NCI-H524 (cell line): ENCODE measurements at places on chromosomes 7 and 10.

DNA sequence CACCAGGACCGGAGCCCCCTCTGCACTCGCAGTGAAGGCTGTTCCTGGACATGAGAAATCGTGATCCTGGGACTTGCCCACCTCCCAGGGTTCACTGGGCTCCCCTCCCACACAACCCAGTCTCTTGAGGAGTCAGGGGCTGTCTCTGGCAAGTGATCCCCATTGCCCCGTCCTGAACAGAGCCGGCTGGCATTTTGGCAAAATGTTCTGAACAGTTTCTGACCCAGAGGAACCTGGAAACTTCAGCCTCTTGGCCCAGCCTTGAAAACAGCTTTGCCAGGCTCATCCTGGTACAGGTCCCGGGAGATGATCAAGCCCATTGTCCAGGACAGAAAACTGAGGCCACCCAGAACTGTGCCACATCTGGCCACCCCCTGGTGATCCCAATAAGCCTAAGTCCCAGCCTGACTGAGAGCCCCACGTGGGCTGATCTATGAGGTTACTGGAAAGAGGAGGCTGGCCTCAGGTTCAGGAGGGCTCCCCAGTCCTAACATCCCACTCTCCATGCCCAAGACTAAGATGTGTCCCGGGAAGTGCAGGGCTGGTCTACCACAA is 115.7 kb downstream of the OAT start:
- DNase-seq = no peak

GRCh38 chr7:40889539-40889938 is 754.7 kb downstream of the SUGCT start:
- DNase-seq = no peak

- no peak for DNase-seq
Observed at GRCh38 chr7:24995466-24995865, 15.5 kb upstream of the OSBPL3 start.

DNA sequence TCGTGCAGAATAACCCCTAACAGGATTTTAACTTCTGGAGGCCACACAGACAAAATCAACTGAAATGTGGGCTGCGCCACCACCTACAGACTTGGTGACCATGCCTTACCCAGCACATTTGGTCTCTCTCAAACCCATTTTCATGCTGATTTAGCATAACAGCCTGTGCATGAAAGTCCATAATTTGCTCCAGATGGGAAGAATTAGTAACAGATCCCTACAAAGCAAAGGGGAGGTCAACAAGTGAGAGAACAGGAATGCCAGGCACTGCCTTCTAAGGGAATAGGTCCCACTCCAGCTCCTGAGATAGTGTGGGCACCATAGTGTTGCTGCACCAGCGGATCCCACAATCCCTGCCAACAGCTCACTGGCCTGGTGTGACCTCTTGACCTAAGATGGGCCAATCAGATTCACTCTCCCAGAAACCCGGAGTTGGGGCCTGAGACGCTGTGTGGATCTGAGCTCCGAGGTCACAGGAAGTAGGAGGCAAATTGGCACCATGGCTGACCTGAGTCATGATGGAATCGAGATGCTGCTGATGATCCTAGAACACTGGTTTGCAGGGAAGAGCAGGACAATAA is 32.4 kb downstream of the SLIT1 start:
- no peak for DNase-seq

DNA sequence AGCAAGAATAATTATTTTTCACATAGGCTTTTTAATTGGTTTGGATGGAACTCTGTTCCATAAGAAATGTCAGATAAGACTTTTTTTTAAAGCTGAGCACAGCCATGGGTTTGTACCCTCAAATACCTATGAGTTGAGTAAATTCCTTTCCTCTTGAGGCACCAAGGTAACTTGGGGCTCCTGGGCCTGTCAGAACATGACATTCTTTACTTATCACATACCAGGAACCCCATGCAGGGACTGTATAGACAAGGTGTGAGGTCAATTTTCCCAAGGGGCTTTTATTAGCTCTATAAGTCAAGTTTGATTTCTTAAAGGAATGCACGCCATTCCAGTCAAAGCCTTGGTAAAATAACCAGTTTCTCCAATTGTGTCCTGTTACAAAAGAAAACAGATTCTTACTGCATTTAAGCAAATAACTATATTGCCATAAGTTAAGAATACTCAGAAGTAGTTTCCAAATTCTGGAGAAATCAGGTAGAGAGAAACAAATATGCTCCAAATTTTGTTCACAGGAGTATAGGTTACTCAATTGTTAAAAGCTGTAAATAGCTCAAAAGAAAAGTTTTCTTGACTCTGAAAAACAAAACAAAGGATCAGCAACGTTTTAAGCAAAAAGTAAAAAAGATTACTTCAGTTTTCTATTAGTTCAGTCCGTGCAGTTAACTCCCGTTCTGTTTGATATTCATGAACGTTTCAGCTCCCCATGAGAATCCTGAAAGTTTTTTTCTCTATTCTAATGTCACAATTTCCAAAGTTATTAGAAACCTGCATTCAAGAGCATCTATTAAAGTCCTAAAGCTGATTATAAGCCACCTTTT is 167.5 kb upstream of the NAMPT start:
- DNase-seq = no peak

DNA sequence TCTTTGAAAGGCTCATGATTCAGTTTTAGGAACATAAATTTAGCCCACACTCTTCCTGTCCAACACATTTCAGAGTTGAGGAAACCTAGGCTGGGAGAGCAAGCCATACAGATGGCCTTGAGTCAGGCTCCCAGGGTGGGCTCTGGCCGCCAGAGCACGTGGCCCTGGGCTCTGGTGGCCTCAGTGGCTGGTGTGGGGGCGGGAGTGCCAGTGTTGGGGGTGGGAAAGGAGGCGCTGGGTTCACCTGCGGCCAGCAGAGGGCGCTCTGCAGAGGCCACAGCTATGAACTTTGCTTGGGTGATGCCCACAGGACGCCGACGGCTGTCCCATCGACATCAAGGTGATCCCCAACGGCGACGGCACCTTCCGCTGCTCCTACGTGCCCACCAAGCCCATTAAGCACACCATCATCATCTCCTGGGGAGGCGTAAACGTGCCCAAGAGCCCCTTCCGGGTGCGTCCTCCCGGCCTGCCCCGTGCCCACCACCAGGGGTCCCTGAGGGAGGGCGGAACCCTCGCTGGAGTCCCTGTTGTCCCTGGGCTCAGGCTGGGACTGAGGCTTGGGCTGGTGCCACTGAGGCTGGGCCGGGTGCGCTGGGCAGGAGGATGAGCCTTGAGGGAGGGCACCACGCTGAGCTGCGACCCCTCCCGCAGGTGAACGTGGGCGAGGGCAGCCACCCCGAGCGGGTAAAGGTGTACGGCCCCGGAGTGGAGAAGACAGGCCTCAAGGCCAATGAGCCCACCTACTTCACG is 11.9 kb downstream of the FLNC start:
- no peak for DNase-seq

GRCh38 chr10:69726850-69727249 is 74.9 kb upstream of the COL13A1 start:
- no peak for DNase-seq

GRCh38 chr10:5551531-5552375 is 27.0 kb downstream of the CALML3 start:
- DNase-seq = no peak

DNA sequence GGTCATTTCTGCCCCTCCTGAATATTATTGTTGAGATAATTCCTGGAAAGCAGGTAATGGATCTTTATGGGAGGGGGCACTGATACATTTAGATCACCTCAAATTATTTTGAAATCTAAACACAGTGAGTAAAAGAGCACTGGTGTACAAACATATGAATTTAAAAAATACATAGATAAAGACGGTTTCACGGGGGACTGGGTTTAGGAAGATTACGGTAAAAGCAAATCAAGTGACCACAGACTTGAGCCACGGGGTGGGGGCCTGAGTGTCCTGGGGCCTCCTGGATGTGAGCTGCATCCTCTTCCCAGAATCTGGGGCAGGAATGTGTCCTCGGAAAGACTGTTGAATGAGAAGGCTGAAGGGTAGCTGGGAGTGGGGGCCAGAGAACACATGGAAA is 219.1 kb upstream of the KLF6 start:
- no peak for DNase-seq

DNA sequence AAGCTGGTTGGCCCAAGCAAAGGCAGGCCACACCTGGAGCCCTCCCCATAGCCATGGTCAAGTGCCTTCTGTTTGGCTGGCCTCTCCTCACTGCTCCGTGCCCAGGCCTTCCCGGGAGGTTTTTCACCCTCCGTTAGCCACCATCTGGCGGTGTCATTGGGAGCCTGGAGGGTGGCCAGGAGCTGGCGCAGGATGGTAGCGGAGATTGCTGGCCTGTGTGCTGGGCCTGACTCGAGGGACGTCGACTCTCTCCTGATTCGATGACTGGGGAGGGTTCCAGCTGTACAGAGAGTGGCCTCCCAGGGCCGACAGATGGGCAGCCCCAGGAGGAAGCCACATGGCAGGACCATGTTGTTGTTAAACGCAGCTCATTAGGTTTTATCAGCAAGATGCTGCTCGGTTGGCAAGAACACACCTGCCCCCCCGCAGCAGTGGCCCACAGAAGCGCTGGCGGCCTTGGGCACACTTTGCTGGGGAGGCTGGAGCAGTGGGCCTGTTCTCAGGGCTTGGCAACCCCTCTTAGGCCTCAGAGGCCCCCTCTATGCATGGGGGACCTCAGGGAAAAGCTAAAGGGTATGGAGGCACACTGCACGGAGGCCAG is 64.0 kb upstream of the CACUL1 start:
- DNase-seq = peak; percentile 88

DNA sequence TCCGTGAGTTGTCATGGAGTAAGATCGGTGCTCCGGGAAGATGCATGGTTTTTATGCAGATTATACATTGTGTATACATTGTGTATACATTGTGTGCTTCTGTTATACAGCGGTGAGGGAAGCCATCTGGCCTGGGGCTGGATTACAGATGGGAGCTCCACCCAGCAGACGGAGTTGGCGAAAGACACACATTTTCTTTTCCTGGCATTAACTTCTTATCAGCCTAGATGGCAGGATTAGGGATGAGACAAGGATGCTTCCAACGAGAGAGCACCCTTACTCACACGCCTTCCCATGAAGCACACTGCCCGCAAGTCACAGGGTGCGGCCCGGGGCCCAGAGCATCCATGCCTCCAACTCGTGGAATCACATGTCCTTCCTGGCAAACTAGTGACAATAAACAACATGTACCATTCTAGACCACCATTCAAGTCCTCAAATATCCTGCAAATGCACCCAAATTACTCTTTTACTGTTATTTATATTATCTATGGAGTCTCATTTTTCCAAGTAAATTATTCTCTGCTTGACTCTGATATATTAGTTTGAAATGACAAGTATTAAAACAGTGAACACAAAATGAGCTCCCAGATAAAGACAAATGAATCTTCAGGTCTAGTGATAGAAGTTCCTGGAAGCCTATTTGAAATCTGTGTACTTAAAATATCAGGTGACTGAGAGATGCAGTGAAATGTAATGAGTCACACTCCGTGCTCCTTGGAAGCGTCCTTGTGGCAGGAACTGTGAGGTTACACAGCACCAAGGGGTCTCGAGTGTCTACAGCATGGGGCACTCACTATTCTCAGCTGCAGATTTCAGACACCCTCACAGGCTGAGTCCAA is 29.8 kb upstream of the PPP2R2D start:
- DNase-seq = no peak

- no peak for DNase-seq
Observed at GRCh38 chr10:8065651-8066050, 11.2 kb downstream of the GATA3 start.

- DNase-seq = no peak
Observed at GRCh38 chr7:47634273-47634672, 52.4 kb upstream of the TNS3 start.

GRCh38 chr7:120567204-120567603 is 290.7 kb downstream of the TSPAN12 start:
- DNase-seq = no peak

DNA sequence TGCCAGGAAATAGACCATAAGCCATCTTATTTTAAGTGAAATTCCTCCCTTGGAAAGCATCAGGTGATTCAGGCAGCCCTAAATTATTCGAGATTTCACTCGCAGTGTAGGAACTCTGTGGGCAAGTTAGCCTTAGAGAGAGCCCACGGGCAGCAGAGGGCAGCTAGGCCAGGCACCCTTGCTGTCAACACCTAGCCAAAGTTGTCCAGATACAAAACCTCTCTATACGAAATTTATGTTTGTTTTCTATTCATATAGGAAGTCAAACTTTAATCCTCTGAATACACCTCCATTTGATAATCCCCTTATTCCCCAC is 1043.5 kb downstream of the GATA3 start:
- DNase-seq = no peak

DNA sequence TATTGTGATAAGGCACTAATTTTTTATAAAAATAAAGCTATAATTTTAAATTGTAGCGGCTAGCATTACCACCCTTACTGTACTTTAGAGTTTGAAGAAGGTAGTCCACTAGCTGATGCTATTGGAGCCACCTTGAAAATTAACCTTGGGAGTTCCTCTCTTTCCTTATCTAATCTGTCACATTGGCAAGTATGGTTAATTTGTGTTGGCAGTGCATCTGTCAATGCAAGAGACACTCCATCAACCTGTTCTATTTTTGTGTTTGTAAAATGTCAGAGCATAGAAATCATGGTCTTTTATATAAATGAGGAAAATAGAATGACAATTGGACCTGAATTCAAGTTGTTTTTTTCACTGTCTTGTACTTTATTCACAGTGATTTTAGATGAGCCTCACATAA is 20.5 kb downstream of the GLCCI1 start:
- DNase-seq = no peak

DNA sequence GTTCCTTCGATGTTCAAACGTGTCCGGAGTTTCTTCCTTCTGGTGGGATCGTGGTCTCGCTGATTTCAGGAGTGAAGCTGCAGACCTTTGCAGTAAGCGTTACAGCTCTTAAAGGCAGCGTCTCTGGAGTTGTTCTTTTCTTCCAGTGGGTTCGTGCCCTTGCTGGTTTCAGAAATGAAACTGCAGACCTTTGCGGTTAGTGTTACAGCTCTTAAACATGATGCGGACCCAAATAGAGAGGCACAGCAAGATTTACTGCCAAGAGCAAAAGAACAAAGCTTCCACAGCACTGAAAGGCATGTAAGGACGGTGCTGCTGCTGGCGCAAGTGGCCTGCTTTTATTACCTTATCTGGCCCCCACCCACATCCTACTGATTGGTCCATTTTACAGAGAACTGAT is 931.4 kb downstream of the IPMK start:
- no peak for DNase-seq

DNA sequence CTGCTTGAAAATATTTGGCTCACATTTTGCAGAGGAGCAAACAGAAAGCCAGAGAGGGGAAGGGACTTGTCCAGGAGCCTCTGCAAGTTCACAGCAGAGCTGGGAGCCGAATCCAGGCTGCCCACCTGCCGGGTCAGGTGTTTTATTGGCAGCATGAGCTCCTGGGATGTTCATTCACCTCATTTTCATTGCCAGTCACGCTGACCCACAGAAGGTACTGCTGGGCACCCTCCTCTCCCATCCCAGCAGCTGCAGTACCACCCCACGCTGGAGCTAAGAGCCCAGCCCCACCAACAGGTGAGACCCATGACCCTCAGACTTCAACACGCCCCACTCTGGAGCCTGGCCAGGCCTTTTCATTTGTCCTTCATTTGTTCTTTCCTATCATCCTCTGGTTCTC is 102.7 kb downstream of the GRID1 start:
- no peak for DNase-seq

- no peak for DNase-seq
Observed at GRCh38 chr7:77406421-77406820, 9.7 kb downstream of the GSAP start.

- DNase-seq = no peak
Observed at GRCh38 chr7:114140561-114140960, 221.8 kb upstream of the PPP1R3A start.

- no peak for DNase-seq
Observed at GRCh38 chr7:117718116-117718835, 155.0 kb downstream of the CTTNBP2 start.
